CD4-positive, CD25-positive, alpha-beta regulatory T cell (primary cell): ENCODE measurements at places on chromosomes 12 and 14.

- no peaks in the 10 kb centered on the region for H3K4me1 ChIP-seq
- no peaks in the 10 kb centered on the region for H3K27me3 ChIP-seq
- H3K27ac ChIP-seq: no peak overlapping the region
- H3K36me3 ChIP-seq: no peaks in the 10 kb centered on the region
Observed at GRCh38 chr14:42011221-42011620, 404.5 kb downstream of the LRFN5 start.

DNA sequence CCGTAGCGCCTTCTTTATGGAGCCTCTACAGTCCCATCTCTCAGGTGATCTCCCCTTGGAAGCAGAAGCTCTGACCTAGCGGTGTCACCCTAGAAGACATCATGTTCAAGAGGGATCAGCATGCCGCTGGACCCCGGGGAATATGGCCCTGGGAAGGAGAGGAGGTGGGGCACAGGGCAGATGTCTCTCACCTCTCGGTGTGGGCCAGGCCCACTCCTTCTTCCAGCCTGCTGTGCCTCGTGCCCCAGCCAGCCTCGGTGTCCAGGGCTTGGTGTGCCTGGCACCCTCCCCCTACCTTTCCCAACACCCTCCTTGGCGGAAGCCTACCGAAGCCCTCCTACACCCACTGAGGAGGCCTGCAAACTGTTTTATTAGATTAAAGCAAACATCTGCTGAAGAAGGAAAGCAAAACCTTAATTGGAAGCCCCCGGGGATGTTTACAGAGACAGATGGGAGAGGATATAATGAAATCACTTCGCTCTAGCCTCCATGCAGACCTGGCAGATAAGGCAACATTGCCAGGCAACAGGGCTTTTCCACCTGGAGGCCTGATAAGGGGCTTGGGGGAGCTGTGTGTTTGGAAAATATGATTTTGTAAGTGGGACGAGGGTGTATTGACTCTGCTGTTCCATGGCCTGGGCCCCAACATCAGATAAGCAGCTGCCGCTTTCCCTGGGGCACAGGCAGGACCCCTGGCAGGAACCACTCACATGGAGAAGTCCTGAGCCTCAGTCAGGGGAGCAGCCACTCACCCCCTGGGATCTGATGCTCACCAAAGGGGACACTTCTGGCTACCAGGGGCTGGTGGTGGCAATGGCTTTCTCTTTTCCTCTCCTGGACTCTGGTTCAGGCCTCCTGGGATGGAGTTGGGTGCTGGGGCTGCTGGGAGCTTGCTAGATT, 5.7 kb upstream of the CHGA start:
- no peak for DNase-seq
- no peaks in the 10 kb centered on the region for H3K27me3 ChIP-seq
- H3K36me3 ChIP-seq: no peaks in the 10 kb centered on the region

GRCh38 chr12:12810553-12811021, 2.6 kb upstream of the DDX47 start:
- H3K4me3 ChIP-seq: no peak overlapping the region
- no peaks in the 10 kb centered on the region for H3K27me3 ChIP-seq
- H3K4me1 ChIP-seq: peaks cover 54% of the 10 kb centered on the region
- no peak overlapping the region for H3K27ac ChIP-seq
- DNase-seq: no peak

DNA sequence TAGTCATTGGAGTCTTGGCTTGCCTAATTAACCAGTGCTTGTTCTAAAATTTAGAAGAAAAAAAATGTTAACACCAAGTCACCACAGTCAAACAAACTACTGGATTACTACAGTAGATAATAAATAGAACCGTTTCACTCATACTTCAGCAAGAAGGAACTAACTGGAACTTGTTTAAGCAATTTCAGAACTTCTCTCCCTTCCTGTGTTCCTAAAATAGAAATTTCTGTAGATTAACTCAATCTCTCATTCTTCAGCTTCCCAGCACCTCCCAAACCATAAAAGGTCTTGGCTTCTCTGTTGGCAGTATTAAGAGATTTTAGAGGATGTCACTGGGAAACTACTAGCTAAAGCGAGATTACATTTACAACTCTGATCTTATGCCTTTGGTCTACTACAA, 18.6 kb downstream of the GNS start:
- no peaks in the 10 kb centered on the region for H3K27me3 ChIP-seq
- no peak overlapping the region for H3K27ac ChIP-seq
- DNase-seq: no peak
- no peak overlapping the region for H3K4me3 ChIP-seq
